RCC 7860 (cell line): ENCODE measurements at places on chromosomes 4 and X.

DNA sequence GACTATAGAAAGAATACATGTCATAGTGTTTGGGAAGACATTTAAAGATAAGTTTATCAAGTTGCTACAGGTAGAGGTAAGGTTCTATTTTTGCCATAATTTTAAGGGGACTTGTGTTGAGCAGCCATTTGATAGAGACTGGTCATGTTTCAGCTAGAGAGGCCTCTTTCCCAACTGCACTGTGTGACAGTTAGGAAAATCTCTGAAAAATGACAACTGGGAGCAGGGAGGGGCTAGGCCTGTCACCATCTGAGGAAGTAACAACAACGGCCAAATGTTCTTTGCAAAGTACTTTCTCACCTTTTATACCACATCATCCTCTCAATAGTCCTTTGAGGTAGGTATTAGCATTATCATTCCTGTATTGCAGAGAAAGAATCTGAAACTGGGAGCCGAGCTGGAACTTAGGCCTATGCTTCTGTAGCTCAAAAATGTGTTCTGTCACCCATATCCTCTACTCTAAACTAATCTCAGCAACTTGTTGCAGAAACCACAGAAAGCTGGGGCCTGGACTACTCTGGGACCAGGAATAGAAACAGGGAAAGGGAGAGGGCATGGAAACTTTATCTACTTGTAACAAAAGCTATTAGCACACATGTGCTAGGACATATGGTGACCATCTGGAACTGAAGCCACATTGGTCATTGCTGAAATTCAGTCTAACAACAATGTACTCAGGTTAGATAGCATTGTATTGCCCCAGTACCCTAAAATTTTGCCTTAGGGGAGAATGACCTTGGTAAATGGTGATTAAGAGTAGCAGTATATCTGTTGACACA lies 198.9 kb downstream of the MID1IP1 start:
- no peak for DNase-seq

- DNase-seq: peak; percentile 26
These were observed 708 bp downstream of the ARAP2 start for GRCh38 chr4:36243355-36244256.

DNA sequence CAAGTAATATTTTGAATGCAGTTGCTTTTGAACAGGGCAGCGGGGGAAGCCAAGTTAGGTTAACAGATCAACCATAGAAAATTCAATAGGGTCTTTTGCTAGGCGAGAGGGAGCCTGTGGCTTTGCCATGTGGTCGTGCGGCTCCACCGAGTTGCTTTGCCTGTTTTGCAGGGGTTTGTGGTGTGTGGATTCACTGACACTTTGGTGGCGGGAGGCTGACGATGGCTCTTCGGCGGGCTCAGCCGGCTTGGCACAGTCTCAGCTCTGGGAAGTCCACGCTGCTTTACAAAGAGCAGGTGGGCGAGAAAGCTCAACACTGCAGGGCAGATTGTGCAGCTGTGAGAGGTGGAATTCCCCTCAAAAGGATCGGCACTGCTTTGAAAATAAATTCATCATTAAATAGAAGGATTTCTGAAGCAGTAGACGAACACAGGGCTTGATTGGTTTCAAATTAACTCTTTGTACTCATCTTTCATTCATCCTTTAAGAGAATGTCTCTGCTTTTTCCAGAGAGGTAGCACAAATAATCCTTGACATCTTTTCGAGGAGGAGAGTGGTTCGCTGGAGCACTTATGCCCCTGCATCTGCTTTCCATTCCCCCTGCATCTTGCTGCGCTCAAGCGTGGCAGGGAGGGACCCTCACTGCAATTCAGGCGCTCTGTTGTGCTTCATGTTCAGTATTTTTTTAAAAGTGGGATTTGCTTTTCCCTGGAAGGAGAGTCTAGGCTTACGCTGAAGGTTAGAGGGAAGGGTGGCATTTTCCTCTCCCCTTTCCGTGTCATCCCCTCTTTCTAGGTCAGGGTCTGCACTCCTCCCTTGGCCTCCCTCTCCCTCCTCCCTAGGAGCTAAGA lies 201.8 kb upstream of the LEF1 start:
- no peak for DNase-seq

- DNase-seq: peak; percentile 42
These were observed 195.7 kb upstream of the CASK start for GRCh38 chrX:42119076-42119475.

- DNase-seq: no peak
These were observed 1439.7 kb upstream of the AGA start for GRCh38 chr4:178881937-178882336.

DNA sequence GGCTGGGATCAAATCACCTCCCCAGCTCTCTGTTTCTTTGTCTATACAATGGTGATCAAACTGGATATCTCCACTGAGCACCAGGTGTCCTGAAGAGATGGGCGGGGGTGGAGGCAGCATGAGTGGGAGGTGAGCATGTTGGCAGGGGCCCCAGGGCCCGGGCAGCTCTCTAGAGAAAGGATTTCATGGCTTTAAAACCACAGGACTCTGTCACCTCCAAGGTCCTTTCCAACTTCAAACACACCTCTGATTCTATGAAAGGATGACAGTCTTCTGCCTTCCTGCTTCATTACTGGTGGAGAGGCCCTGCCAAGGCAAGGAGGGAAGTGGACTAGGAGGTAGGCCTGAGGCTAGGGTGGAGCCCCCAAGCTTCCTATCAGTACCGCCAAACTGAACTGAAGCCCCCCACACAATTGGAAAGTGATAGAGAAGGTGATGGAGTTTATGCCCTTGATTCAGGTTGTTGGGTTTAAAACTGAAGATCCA lies 38.6 kb downstream of the TRIM2 start:
- DNase-seq: no peak

- no peak for DNase-seq
These were observed 31.7 kb downstream of the COQ2 start for GRCh38 chr4:83252782-83253405.

DNA sequence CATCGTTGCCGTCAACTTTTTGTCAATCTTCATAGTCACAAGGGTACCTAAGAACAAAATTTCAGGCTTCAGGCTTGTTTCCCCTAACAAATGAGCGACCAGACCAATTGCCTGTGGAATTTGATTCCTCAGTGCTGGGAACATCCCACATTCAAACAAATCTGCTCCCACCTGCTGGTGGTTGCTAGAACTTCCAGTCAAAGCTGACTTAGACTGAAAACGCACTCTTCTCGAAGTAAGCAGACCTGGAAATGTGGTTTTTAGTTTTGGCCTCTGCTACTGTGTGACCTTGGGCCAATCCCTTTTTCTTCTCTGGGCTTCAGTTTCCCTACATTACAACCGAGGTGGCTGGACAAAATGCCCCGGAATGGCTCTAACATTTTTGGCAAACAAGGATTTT lies 1.8 kb upstream of the GABRQ start:
- peak; percentile 11 for DNase-seq

- no peak for DNase-seq
These were observed 122.3 kb upstream of the TMEM164 start for GRCh38 chrX:109880629-109881028.

DNA sequence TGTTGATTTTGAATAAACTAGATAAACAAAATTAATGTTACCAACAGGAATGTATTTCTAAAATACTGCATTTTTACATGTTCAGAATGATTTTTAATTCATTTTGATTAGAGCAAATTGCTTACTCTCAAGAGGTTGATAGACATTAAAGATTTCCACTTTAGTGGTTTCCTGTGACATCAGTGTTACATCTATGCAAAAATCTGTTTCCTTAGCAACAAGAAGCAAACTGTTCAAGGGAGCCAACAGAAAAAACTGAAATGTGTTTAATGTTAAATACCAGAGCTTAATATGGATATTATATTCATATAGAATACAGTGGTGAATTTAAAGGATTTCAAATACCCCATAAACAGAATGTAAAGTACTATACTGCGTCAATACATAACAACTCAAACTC lies 277.8 kb downstream of the GABRG1 start:
- DNase-seq: no peak

DNA sequence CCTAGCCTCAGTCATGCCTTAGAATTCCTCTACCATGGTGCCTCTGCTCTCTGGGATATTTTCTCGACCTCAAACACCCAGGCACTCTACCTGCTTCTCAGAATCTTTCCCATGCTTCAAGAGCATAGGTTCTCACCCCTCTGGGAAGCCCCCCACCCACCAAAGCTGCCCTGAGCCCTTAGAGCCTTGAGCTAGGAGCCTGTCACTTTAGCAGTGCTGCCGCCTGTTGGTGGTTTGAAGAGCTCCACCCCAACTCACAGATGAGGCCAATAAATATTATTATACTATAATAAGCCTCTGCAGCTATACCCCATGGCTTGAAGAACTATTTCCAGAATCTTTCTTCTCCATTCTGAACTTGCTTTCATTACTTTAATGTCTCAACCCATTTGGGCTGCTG lies 109.7 kb downstream of the RTL5 start:
- DNase-seq: no peak

- no peak for DNase-seq
These were observed 249.2 kb upstream of the TRAM1L1 start for GRCh38 chr4:117334451-117335188.

- no peak for DNase-seq
These were observed at the start of gene NDNF for GRCh38 chr4:121072224-121073003. Gene NDNF, minus strand, starts transcription at chr4:121072535. Its CDS starts 26,698 bp downstream, at chr4:121045837.

GRCh38 chr4:34200535-34200934 lies 2043.8 kb downstream of the ARAP2 start:
- DNase-seq: no peak

- no peak for DNase-seq
These were observed 19.6 kb downstream of the SRPX2 start for GRCh38 chrX:100663642-100664041.

- DNase-seq: no peak
These were observed 191.8 kb downstream of the ADAM29 start for GRCh38 chr4:175109933-175110332.

DNA sequence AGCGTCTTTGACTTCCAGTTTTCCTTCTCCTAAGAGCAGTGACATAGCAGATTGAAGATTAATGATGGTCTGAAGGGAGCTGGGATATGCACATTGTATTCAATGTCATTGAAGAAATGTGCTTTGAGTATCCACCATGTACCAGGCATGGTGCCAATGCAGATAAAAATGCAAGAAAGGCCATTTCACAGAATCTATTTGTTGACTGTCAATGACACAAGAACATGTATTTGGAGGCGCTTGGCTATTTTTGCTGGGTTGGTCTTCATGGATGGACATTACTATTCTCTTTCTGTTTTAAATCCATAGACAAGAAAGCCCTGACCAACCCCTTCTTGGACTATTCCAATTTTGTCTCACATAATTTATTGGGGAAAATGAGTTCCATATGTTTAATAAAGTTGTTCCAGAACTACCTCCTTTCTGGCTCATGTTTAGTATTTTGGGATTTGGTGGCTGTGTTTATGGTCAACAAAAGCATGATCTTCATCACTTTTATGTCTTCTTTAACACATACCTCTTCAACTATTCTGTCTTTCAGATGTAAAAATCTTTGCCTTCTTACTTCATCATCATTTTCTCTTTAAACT lies 174.5 kb downstream of the CPE start:
- no peak for DNase-seq

DNA sequence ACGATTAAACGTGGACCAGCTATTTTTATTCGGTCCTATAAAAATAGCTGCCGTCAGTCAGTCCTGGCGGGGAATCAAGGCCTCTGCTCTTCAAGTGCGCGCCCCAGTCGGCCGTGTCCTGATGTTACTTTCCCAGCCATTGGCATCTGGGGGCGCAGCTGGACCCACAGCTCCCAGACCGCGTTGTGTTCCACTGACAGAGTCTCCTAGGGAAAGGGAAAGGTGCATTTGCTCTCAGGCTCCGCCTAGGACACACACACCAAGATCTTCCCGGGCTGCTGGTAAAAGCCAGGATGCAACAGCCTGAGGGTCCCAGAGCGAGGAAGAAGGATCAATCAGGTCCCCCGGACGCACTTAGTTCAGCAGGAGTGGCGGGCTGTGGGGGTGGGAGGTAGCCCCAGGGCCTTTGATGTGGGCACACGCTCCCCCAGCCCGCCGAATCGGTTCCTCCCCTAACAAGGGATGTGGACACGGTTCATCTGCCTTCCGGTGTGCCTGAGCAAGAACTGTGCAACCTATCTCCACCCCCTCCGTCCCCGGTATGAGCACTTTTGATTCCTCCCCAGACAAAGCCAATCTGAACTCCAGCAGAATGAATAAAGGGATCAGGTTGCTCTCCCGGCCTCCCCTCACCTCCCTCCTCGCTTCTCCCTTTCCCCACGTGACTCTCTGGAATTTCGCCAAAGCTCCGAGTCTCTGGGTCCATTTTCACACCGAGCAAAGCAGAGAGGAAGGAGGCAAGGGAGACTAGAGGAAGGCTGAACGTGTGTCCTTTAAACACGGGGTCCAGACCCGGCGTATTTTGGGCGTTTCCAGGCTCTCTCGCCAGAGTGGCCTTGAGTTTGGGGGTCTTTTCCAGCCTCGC lies 626 bp upstream of the FRAS1 start:
- no peak for DNase-seq

DNA sequence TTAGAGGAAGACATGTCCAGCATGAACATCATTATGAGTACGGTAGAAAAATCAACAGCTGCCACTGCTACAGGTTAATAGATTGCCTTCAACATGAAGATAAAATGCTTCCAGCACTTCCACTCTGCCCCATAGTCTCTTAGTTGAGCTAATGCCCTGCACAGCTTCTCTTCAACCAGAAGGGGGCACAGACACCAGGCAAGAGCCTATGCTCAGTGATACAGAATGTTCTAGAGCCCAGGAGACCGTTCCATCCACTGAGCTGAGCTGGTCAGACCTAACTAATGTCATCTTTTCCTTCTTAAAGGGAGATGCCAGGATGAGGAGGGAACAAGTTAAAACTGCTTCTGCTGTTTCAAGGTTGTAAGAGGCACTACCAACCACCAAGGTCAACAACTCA lies 42.2 kb downstream of the SMIM10L2A start:
- no peak for DNase-seq

DNA sequence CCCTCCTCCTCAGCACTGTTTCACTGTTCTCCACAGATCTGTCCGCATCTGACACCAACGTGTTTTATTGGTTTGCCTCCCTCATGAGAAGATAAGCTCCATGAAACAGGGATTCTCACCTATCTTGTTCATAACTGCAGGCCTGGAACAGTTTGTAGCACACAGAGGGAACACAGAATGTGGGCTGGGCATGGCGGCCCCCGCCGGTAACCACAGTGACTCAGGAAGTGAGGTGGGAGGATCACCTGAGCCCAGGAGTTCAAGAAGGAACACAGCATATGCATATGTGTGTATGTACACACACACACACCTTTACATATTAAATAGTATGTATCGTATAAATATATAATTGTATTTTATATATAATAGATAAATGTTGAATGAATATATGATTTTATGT lies 168.6 kb downstream of the AFAP1 start:
- DNase-seq: no peak

- peak; percentile 39 for DNase-seq
These were observed 436.2 kb downstream of the KCNIP4 start for GRCh38 chr4:21512353-21512752.

DNA sequence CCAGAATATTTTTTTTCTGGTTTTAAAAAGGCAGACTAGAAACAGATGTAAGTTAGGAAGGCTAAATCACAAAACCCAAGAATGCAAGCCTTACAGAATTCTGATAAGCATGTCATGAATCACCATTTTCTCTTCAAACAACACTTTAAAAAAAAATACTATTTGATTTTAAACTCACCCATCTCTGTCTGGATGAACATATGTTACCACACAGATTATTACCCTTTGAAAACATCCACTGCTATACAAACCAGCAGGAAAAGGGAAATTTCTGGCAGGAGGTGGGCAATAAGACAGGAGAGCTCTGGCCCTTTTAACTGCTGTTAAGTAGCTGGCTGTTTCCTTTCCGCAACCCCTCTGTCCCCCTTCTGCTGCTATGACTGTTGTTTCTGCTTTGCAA lies 317.7 kb upstream of the NOCT start:
- no peak for DNase-seq

- peak; percentile 15 for DNase-seq
These were observed 375.4 kb upstream of the PITX2 start for GRCh38 chr4:110998320-110998719.
